Activated naive CD4-positive, alpha-beta T cell treated with anti-CD3 and anti-CD28 coated beads, Interleukin-2, amount 50 U/mL, for 16 hours (primary cell): ENCODE measurements at places on chromosomes 7 and 10.

DNA sequence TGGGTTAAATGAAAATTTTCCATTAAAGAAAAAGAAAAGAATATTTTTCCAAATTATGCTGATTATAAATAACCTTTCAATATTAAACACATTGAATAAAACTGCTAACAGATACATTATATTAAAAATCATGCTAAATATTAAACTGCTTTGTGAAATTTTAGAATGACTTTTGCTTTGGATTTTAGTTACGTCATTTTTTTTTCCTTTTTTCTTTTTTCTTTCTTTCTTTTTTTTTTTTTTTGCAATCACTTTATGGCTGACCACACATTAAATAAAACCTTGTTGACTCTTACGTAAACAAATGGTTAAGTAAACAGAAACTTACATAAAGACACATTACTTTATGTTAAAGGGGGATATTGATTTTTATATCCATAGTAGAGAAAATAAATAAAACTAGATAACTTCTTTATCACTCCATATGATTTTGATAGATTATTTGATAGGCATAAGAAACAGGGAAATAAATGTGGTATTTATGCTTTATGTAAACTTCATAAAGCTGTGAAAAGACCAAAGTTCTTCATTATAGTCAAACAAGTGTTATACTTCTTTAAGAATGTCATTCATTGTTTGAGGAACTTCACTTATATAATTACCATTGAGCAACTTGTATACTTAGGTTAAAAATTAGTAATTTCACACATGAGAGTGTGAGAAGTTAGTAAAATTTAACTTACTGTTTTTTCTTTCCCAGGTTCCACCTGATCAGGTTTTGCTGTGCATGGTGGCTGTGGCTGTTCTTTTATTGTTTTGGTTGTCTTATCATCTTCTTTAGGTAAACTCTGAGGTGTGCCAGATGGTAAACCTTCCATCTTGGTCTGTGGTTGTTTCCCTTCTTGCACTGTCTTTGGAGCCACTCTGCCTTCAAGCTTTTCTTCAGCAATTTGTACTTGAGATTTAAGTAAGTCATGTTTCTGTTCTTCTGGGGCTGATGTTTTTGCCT, 197.3 kb downstream of the PCLO start:
- DNase-seq = no peak

DNA sequence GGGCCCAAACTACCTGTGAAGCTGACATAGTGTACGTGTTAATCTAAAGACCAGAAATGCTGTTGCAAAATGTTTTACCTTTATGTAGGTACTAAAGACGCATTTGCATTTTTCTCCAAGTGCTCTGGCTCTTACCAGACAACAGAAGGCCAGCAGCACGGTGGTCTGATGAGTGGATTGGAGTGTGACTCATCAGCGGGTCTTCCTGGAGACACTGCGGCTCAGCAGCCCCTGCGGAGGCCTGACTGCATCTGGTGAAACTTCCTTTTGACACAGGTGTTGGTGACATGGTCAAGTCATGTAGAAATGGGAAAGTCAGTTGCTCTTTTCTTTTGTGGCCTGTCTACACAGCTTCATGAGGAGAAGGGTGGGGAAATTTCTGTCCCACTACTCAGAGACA, 723.6 kb downstream of the INHBA start:
- no peak for DNase-seq

GRCh38 chr7:81404669-81405068, 365.2 kb downstream of the HGF start:
- DNase-seq = no peak

DNA sequence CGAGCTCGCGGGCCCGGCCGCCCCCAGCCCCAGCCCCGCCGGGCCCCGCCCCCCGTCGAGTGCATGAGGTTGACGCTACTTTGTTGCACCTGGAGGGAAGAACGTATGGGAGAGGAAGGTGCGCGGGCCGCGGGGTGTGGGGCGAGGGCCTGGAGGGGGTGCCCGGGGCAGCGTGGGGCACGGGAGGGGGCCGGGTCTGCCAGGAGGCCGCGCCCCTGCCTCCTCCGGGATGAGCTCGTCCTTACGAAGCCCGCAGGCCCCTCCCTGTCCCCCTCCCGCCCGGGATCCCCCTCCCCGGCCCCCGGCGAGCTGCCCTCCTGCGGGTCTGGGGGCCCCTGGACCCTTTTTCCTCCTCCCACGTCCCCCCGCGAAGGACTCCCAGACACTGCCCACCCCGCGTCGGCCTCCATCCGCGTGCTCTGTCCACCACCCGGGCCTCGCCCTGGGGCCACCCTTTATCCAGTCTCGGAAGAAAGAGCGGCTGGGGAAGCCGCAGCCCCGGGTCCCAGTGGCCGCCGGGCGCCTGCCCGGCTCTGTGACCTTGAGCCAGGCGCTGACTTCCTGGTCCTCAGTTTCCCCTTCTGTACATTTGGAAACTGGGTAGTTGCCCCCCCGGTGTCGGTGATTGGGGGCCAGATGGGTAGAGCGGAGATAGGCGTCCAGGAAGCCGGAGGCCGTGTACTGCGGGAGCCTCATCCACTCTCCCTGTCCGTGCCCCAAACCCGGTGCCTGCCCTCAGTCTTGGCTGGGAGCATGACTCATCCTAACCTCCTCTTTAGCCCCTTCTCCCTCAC, 521 bp downstream of the LIMK1 start:
- DNase-seq = peak; percentile 28

- DNase-seq = no peak
Observed at GRCh38 chr10:19826712-19827111, 10.5 kb downstream of the PLXDC2 start.

GRCh38 chr10:565676-566075, 123.8 kb downstream of the DIP2C start:
- no peak for DNase-seq
